ENCODE measurements at places on chromosomes 11 and 22.

- DNase-seq = peak; percentile 62
Measured at GRCh38 chr11:22879630-22880029, 19.4 kb upstream of the CCDC179 start.

GRCh38 chr11:82225930-82226329 is 507.7 kb downstream of the FAM181B start:
- DNase-seq = peak; percentile 4

GRCh38 chr11:6778518-6778917 is 4.3 kb upstream of the OR2AG1 start:
- DNase-seq = no peak

- peak; percentile 26 for DNase-seq
Measured at GRCh38 chr11:88175569-88176075, 379 bp upstream of the RAB38 start.

GRCh38 chr22:21734540-21735199 is 924 bp downstream of the YPEL1 start:
- DNase-seq = no peak

- DNase-seq = no peak
Measured at GRCh38 chr22:17436981-17437412, 67.7 kb downstream of the CECR2 start.

DNA sequence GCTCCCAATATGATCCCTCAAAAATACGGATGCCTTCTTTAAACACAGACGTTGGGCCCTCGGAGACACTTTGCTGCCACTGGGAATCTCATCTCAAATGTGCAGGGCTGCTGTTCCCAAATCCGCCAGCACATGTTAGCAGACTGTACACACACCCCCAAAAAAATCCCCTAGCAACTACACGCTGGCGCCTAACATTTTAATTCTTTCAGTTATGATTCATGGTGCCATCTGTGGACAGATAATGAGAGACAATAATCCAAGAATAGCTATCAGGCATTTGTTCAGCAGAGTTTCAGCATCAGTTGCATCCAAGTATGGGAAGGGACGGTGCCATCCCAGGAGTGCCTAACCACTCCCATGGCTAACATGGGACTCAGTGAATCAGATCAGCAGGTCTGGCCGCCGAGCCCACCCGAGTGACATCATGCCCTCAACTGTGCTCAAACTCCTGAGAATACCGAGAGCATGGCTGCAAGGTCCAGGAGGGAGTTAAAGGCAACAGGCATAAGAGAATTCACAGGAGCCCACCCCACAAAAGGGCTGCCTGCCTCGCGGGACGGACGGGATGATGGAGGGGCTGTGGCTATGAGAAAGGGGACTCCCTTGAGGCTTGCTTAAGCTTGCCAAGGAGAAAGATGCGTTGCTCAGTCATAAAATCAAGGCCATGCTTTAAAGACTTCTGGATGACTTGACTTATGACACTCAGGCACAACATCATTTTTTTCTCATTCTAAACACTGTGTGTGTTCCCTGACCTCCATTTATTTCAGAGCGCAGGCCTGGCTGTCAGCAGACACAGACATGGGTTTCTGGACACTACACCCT is 337.0 kb downstream of the SHANK2 start:
- DNase-seq = no peak

DNA sequence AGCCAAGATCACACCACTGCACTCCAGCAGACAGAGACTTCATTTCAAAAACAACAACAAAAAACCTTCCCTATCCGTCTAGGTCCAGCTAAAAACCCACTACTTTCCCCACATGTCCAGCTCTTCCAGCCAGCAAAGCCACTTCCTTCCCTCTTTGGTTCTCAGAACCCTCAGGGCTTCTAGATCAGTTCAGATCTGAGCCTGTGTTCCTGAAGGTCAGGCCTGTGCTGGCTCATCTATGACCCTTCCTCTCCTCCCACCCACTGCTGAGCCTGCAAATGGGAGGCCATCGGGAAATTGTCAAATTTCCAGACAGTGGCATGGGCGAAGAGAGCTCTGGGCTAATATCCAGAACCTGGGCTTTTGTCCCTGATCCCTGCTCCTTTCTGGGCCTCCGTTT is 37.8 kb downstream of the SLCO2B1 start:
- no peak for DNase-seq

DNA sequence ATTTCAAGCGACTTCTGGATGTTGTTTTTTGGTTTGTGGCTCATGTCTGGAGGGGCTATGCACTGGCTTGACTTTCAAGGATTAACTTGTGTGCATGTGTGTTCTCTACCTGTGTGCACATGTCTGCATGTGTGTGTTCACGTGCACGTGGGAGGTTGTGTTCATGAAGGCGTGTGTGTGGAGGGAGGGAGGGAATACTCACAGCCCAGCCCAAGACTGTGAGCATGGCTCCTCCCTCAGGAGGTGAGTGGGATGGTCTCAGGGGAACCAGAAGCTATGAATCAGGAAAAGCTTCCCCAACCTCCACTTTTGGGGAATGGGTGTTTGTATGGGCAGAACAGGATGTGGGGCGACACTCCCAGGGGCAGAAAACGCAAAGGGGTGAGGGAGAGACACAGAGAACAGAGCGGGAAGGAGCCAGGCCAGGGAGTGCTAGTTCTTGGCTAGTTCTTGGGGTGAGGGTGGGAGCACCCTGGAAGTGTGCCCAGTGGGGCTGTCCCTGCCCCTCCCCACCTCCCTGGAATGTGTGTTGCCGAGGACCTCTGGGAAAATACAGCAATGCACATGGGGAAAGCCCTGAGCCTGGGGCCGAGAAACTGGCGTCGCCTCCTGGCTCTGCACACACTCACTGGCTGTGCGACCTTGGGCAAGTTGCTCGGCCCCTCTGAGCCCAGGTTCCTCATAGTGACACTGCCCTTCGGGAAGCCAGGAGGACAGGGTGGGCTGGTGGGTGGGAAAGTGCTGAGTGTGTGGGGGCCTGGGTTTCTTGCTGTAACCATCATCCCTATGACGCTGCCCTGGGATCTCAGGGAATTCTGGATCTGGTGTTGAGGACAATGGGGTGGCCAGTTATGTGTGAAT is 16.9 kb upstream of the ALX4 start:
- DNase-seq = no peak

DNA sequence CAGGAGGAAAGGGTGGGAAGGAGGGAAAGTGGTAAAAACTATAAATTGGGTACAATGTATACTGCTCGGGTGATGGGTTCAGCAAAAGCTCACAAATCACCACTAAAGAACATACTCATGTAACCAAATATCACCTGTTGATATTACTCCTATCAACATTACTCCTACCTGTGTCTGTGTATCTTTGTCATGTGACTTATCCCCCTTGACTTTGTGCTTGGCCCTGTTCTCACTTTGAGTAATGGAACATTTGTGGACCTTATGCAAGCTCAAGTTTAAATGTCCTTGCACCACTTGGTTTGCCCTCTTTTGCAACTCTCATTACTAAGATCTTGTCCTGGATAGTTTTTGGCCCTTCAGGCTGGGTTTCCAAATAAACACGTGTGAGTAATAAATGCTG is 39.0 kb downstream of the ZNF280B start:
- no peak for DNase-seq
